ENCODE measurements at places on chromosomes 2 and 18.

DNA sequence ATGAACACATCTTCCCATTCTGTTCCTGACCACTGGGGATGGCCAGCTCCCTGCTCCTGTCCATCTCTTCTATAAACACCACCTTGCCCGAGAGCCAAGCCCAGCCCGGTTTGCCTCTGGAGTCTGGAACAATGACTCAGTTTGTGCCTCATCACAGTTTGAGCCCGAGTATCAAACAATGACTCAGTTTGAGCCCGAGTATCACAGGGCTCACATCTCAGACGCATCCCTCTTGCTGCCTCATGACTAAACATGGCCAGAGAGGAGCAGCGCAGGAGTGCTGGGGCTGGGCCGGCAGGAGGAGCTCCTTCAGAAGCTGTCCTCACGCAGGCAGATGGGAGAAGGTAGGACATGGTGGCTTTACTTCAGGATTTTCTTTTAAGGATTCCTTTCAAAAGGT is 68.7 kb downstream of the PXDN start:
- no peak for DNase-seq

- DNase-seq, result no peak
These were observed 71.1 kb downstream of the PIK3C3 start for GRCh38 chr18:42025974-42026625.

- no peak for DNase-seq
These were observed 13.0 kb upstream of the OTOS start for GRCh38 chr2:240153418-240153817.

GRCh38 chr2:20180676-20181648 is 44.0 kb downstream of the SDC1 start:
- no peak for DNase-seq

- DNase-seq, result no peak
These were observed 72.9 kb downstream of the TSN start for GRCh38 chr2:121828281-121828731.

DNA sequence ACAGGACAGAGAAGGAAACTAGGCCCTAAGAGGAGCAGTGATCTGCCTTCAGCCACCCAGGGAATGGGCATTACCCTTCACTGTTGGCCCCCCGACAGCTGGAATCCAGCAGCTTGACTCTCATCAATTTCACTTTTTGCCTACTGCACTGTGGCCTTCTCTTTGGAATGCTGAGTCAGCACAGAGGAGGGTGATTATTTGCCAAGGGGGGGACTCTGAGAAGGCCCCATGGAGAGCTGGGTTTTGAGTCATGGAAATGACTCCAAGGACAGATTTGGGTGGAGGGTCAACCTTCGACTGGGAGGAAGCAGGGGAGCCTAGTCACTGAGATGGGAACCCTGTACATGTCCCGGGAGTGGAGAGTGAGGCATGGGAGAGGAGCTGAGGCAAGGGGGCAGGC is 38.1 kb upstream of the NTSR2 start:
- DNase-seq, result no peak

- DNase-seq, result no peak
These were observed 9.3 kb downstream of the TMEM182 start for GRCh38 chr2:102771114-102771513.

DNA sequence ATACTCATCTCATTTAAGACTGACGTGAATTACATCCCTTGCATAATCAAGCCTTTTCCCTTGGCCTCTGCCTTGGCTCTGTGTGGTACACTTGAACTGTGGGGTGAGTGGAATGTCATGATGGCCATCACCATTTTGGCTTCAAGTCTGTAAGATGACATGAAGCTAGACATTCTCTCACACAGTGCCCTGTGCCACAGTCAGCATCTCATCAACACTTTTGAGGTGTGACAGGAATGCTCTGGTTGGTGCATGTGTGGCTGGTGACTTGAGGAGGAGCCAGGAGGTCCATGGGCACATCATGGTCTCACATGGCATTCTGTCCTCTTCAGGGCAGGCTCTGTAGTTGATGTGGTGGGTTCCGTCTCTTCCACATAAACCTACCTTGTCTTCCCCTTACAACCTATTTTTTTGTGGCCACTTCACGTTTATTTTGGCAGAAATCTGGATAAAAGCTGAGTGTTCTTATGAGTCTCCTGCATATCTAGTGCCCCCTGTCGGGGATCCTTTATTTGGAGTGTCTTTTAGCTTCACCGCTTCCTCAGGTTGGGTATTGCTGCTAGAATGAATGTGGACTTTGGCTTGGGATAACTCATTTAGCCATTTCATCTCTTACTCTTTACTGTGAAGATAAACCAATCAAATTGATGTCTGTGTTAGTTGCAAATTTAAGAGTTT is 28.1 kb downstream of the MAP4K4 start:
- no peak for DNase-seq

DNA sequence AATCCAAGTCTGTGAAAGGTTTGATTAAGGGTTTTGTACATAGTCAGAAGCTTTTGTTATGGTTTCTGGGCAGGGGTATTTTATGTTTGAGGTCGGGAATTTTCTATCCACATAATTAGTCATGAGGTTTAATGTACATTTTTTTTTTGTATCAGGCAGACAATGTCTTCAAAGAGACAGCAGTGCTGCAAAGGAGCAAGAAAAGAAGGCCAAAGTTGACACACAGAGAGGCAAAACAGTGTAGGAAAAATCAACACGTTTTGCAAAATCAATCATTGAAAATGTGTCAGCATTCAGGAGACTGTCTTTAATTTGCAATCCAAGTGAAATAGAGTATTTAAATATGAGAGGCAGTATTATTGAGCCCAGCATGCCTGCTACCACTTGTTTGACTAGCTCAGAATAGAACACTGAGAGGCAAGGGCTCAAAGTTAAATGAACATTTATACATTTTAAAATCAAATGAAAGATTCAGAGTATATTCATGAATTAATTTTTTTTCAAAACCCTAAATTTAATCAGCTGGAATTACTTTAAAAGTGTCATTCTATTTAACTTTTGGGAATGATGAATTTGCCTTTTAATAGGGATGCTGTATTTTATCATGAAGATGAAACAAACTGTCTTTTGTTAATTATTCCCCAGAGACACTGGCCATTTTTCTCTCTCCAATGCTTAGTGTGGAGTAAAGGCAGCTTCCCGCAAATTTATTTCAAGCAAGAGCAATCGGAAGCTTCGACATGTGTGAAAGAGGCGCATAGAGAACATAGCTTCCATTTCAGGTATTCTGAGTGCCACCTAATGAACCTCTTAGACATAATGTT is 11.3 kb downstream of the VRK2 start:
- DNase-seq, result no peak

DNA sequence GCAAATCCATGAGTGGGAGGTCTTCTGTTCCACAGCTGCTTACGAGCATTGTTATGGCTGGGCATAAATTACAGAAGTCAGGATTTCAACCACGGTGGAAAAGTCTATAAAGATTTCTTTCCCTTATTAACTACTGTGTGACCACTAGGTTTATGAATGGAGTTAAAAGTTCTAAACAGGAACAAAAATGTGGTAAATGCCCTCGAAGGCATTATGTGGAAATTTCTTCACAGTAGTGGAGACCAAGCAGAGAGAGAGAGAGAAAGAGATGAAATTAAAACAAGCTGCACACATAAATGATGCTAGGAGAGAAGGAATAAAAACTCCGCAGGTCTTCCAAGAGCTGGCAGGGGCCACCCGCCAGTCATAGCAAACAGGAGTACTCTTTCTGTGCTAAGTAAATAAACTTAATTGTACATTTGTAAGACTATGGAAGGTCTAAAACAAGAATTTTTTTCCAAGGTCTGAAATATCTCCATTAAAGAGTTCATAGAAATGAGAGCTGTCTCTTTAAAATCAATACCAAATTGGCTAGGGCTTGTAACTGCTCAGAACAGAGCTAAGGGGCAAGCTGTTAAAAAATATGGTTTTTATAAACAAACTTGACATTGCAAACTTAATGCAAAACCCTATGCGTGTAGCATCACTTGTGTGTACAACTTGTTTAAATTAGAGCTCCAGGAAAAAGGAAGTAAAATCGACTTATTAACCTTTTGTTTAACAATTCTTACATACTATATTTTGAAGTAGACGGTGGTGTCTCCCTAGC is 438.2 kb downstream of the MEIS1 start:
- no peak for DNase-seq

GRCh38 chr2:19574778-19575260 is 216.4 kb upstream of the OSR1 start:
- DNase-seq, result no peak

- no peak for DNase-seq
These were observed 28.7 kb upstream of the CABLES1 start for GRCh38 chr18:23106575-23106974.

GRCh38 chr2:10007921-10008808 is 35.2 kb upstream of the KLF11 start:
- no peak for DNase-seq

GRCh38 chr2:72744049-72744448 is 81.8 kb downstream of the EXOC6B start:
- no peak for DNase-seq

- no peak for DNase-seq
These were observed 24.0 kb downstream of the RTN4 start for GRCh38 chr2:55026202-55026601.

DNA sequence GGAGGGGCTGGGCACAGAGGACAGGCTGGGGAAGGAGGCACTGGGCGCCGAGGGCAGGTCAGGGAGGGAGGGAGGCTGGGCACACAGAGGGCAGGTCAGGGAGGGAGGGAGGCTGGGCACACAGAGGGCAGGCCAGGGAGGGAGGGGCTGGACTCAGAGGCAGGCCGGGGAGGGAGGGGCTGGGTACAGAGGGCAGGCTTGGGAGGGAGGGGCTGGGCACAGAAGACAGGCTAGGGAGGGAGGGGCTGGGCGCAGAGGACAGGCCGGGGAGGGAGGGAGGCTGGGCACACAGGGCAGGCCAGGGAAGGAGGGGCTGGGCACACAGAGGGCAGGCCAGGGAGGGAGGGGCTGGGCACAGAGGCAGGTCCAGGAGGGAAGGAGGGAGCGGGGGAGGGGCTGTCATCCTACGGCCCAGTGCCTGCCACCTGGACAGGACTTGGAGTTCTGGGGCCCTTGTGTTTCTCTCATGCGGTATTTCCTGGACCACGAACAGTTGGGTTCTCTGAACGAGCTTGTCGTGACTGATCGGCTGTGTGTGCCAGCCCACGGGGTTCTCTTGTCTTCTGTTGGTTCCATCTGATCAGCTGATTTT is 46.7 kb upstream of the KCNG2 start:
- no peak for DNase-seq

- DNase-seq, result no peak
These were observed 107.6 kb upstream of the FZD7 start for GRCh38 chr2:201926067-201926466.

- no peak for DNase-seq
These were observed 59.9 kb downstream of the DYM start for GRCh38 chr18:49400398-49401072.

DNA sequence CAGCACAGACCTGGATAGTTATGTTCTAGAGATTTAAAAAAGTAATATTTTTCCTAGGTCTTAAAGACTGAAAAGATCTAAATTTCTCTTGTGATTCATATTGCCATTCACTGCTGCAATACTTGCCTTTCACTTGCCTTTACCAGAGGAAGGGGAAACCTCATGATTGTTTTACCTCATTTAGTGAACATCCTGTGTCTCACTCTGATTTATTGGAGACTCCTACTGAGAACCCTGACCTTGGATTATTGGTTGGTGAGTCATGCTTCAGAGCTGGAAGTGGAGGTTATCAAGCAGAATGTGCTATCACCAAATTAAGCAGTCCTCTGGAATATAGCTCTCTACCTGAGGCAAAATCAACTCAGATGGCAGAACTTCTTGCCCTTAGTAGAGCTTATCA is 500.5 kb downstream of the TSN start:
- DNase-seq, result no peak

DNA sequence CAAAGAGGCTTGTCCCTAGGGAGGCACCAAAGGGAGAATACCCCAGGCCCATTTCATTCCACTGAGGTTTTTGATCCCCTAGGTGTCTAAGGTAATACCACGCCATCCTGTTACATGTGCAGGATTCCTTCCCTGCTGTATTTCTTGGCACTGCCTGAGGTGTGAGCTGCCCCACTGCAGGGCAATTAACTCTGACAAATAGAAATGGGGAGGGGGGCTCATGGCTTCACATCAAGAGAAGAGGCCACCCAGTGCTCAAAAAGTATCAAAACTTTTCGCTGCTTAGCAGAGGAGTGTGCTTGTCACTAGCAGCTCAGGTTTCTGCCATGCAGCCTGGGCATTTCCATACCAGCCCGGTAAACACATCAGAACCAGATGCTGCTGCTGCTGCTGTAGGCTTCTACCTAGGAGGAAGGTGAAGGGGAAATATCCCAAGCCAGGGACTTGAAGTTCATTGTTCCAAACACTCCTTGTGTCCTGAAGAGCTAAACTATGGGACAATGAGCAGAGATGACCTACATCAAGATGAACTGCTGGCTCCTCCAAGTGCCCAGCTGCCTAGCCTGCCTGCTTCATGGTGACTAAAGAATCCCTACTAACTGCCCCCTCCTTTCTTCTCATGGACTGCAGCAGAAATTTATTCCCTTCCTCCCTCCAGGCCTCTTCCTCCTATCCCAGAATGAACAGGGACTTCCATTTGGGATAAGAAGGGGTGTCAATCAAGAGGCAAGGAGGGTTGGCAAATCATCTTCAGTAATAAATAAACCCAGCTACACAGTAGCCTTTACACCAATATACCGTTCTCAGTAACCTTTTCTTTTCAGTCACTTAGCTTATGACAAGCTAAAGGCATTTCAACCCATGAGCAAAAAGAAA is 16.4 kb downstream of the POU3F3 start:
- no peak for DNase-seq

GRCh38 chr2:206163251-206163880 is 3.7 kb downstream of the EEF1B2 start:
- no peak for DNase-seq

- no peak for DNase-seq
These were observed 21.4 kb downstream of the PNO1 start for GRCh38 chr2:68178954-68179627.

- no peak for DNase-seq
These were observed 36.7 kb upstream of the TTC39C start for GRCh38 chr18:23977719-23978483.

DNA sequence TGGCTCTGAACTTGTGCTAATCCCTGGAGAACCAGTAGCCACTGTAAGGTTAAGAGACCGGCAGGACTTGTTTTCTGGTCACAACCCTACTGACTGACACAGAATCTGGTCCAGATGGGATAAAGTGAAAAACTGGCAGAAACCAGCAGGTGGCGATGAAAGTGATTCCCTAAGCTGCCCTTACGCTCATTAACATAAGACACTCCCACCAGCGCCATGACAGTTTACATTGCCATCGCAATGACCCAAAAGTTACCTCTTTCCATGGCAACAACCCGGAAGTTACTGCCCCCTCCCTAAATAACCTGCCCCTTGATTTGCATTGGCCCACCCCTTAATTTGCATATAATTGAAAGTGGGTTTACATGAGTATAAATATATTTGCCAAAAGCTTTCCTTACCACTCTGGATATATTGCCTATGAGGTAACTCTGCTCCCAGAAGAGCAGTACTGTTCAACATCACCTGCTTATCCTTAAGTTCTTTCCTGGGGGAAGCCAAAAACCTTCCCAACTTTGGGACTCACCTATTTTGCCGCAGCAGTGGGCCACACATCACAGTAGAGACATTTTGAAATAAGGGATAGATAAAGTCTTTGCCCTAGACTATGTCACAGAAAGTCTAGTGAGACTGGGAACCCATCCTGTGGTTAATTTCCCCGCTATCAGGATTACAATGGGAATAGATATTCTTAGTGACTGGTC is 35.8 kb upstream of the AFF3 start:
- DNase-seq, result no peak

GRCh38 chr2:177295484-177295883 is 31.0 kb upstream of the NFE2L2 start:
- DNase-seq, result no peak

- DNase-seq, result no peak
These were observed 504.2 kb downstream of the TDRD15 start for GRCh38 chr2:21627938-21628337.
